Activated CD8-positive, alpha-beta memory T cell treated with anti-CD3 and anti-CD28 coated beads for 36 hours (primary cell): ENCODE measurements at places on chromosomes 16 and 17. TPM values are rescaled to one million over a fixed set of nuclear protein-coding genes. Genes with fewer than 3 reads are reported as not detected.

NPTX1 gene
- total RNA-seq, result 0.48 TPM

SPHK1 gene
- 24.4 TPM for total RNA-seq

KRTAP3-2 gene
- not detected for total RNA-seq

HAP1 gene
- total RNA-seq, result 0.25 TPM

RAPGEFL1 gene
- 5.4 TPM for total RNA-seq

KRT40 gene
- total RNA-seq, result not detected

RNF40 gene
- 125 TPM for total RNA-seq

TBC1D3G gene
- not detected for total RNA-seq

KRT27 gene
- total RNA-seq, result not detected

GP1BA gene
- total RNA-seq, result not detected

CES4A gene
- 4.5 TPM for total RNA-seq
